HCT116 (cell line): ENCODE measurements at places on chromosomes 1 and 21. TPM values are rescaled to one million over a fixed set of nuclear protein-coding genes. Genes with fewer than 3 reads are reported as not detected.

DNA sequence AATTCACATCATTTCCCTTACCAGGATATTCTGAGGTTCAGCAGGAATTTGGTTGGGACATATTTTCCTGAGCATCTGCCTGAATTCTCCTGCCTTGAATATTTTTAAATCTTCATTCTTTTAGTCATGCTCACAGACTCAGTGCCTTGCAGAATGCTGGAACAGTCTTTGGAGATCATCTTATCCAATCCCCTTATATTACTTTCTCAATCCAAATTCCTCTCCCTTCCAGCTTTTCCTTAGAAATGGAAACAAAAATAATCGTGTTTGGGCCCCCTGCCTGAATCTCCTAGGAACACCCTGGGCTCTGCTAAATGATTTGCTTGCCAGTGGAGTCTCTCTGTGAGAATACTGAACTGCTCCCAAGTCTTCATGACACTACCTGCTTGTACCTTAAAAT lies 38.4 kb downstream of the LHX8 start:
- no peak overlapping the region for H3K27ac ChIP-seq
- H3K4me1 ChIP-seq = no peaks in the 10 kb centered on the region
- no peak for DNase-seq
- no peak overlapping the region for H3K4me3 ChIP-seq

- H3K36me3 ChIP-seq = no peaks in the 10 kb centered on the region
- no peak for DNase-seq
- no peaks in the 10 kb centered on the region for H3K4me1 ChIP-seq
Measured at GRCh38 chr1:60891281-60891680, 191.1 kb upstream of the NFIA start.

DNA sequence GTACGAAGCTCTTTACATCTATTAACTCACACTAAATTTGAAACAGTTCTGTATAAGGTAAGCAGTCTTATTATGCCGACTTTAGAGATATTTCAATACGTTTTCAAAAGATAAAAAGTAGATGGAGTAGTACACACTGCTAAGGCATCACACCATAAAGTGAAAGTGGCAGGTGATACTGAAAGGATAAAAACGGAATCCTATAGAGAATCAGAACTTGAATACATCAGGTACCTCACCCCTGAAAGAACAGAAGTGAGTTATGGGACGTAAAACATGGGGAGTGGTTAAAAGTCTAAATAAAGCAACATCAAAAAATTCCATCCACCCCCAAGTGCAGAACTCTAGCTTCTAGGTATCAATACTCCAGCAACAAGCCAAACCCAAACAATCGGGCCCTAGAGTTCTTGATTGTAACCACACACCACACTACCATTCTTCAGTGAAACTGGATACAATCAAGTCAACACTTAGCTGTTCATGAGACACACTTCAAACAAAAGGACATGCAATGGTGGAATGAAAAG lies 142.6 kb downstream of the SMYD3 start:
- DNase-seq = no peak
- no peaks in the 10 kb centered on the region for H3K27me3 ChIP-seq
- H3K4me3 ChIP-seq = no peak overlapping the region
- H3K27ac ChIP-seq = no peak overlapping the region
- no peaks in the 10 kb centered on the region for H3K4me1 ChIP-seq

DNA sequence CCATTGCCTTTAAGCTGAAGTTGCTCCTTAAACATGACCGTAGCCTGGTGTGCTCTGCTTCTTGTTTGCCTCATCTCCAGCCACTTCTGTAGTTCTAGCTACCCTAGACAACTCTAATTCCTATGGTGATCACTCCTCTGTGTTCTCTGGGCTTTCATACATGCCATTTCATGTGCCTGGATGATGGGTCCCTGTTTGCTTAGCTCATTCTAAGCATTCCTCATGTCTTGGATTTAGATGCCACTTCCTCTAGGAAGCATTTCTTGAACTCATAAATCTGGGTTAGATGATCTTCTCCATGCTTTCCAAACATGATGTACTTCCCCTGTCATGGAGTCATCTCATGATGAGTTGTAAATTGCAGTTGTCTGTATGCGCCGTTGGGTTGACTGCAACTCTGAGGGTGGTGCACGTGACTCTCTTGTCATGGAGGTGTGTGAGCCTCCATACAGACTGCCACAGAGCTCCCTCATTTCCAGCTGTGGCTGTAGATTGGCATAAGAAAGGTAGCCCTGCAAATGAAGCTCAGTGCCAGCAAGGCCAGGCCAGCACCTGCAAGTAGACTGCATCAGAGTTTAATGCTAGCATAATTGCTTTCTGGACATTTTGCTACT lies 77.2 kb downstream of the LAMC1 start:
- DNase-seq = no peak
- H3K4me3 ChIP-seq = no peak overlapping the region
- H3K27me3 ChIP-seq = no peaks in the 10 kb centered on the region
- no peaks in the 10 kb centered on the region for H3K4me1 ChIP-seq

GRCh38 chr1:36638268-36638667 lies 155.6 kb upstream of the CSF3R start:
- no peak for DNase-seq
- H3K27me3 ChIP-seq = peaks cover 5% of the 10 kb centered on the region; the same call in 1 of the 2 replicates
- H3K4me3 ChIP-seq = no peak overlapping the region
- no peaks in the 10 kb centered on the region for H3K4me1 ChIP-seq
- H3K27ac ChIP-seq = no peak overlapping the region

DNA sequence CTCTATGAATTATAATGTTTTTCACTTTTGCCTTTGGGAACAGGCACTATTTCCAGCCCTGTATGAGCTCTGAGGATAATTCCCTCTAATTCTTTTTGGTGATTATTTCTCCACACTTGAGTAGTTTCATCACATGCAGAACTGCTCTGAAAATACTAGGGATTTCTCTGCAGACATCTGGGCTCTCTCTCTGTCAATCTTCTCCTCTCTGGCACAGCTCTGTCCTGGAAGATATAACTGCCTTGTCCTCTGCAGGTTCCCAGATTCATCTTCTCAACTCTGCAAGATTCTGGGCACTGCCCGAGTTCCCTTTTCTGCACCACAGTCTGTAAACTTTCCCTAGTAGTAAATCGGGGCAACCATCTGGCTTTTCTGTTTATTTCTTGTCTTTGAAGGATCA lies 131.3 kb upstream of the FMN2 start:
- H3K4me1 ChIP-seq = no peaks in the 10 kb centered on the region
- H3K4me3 ChIP-seq = no peak overlapping the region
- no peaks in the 10 kb centered on the region for H3K27me3 ChIP-seq
- DNase-seq = no peak
- no peak overlapping the region for H3K27ac ChIP-seq

- H3K4me1 ChIP-seq = no peaks in the 10 kb centered on the region
- DNase-seq = no peak
- no peaks in the 10 kb centered on the region for H3K27me3 ChIP-seq
- no peak overlapping the region for H3K27ac ChIP-seq
- H3K4me3 ChIP-seq = no peak overlapping the region
Measured at GRCh38 chr1:10117865-10118264, 85.1 kb downstream of the UBE4B start.

DNA sequence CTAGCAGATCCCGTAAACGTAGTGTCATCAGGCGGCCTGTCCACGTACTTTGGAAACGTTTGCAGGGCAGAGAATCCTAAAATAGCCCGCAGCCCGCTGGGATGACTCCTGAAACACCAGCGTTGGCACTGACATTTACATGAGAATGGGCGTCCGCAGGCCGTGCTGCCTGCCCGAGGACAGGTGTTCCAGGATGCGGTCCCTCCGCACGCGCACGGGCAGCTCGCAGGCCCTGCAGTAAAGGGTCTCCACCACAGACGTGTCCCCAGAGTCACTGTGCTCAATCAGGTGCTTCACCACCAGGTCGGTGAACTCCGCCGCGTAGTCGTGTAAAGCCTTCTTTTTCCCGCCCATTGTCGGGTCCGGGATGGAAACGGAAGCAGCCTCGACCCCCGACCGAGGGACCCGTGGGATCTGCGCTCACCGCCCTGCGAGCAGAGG lies 5.8 kb upstream of the CCDC27 start:
- H3K4me1 ChIP-seq = no peaks in the 10 kb centered on the region
- H3K27ac ChIP-seq = no peak overlapping the region
- peaks cover 10% of the 10 kb centered on the region for H3K27me3 ChIP-seq
- no peak for DNase-seq

- H3K4me3 ChIP-seq = no peak overlapping the region
- no peaks in the 10 kb centered on the region for H3K4me1 ChIP-seq
- DNase-seq = no peak
- peaks cover 42% of the 10 kb centered on the region for H3K27me3 ChIP-seq
- H3K27ac ChIP-seq = no peak overlapping the region
Measured at GRCh38 chr1:47460456-47460855, 22.6 kb downstream of the FOXD2 start.

GRCh38 chr1:162386292-162387225 lies 5.0 kb downstream of the C1orf226 start:
- H3K4me3 ChIP-seq = no peak overlapping the region
- no peaks in the 10 kb centered on the region for H3K27me3 ChIP-seq
- no peak overlapping the region for H3K27ac ChIP-seq
- DNase-seq = no peak
- H3K36me3 ChIP-seq = no peaks in the 10 kb centered on the region

- no peak overlapping the region for H3K4me3 ChIP-seq
- H3K27me3 ChIP-seq = no peaks in the 10 kb centered on the region
- H3K27ac ChIP-seq = no peak overlapping the region
- no peak for DNase-seq
- H3K36me3 ChIP-seq = 0 out of 2 replicates have a peak, but pooled peaks cover 4% of the 10 kb centered on the region
Measured at GRCh38 chr1:26797627-26798026, 9.9 kb downstream of the PIGV start.

DNA sequence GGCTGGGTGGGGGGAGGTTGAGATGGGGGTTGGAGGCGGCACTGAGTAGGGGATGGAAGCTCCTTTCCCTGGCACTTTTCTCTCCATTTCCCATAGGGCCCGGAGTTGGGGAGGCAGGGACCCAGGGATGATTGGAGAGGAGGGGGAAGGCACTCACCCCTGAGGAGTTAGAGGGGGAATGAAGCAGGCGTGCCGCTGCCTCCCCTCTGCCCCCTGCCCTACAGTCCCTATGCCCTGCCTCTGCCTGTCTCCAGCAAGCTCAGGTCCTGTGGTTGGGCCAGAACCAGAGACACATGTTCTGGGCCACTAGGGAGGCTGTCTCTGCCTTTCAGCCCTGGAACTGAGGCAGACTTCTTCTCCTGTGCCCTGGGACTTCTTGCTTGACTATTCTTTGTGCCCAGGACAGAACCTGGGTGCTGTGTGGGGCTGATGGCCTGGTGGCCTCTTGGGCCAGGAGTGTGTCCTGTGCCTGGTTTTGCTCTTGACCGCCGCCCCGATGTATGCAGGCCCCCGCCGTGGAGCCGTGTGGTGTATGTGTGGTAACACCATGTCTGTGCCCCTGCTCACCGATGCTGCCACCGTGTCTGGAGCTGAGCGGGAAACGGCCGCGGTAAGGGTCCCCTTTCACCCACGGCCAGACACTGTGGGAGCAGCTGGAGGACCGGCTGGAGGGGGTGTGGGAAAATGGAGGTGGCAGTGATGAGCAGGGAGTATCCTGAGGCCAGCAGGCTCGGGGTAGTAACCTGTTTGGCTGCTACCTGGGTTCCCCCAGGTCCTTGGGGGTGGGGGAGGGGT lies 1.4 kb downstream of the LYPLA2 start:
- H3K4me3 ChIP-seq = peak overlapping the region; percentile 95
- H3K27ac ChIP-seq = peak overlapping the region; percentile 79
- DNase-seq = no peak

- H3K27ac ChIP-seq = no peak overlapping the region
- no peak overlapping the region for H3K4me3 ChIP-seq
- H3K36me3 ChIP-seq = peaks cover 2% of the 10 kb centered on the region; the same call in 1 of the 2 replicates
Measured at GRCh38 chr1:9770298-9770697, 53.5 kb downstream of the CLSTN1 start.

- no peak for DNase-seq
- no peaks in the 10 kb centered on the region for H3K27me3 ChIP-seq
- no peak overlapping the region for H3K27ac ChIP-seq
- H3K36me3 ChIP-seq = no peaks in the 10 kb centered on the region
Measured at GRCh38 chr1:214289574-214290272, 8.8 kb downstream of the SMYD2 start.

DNA sequence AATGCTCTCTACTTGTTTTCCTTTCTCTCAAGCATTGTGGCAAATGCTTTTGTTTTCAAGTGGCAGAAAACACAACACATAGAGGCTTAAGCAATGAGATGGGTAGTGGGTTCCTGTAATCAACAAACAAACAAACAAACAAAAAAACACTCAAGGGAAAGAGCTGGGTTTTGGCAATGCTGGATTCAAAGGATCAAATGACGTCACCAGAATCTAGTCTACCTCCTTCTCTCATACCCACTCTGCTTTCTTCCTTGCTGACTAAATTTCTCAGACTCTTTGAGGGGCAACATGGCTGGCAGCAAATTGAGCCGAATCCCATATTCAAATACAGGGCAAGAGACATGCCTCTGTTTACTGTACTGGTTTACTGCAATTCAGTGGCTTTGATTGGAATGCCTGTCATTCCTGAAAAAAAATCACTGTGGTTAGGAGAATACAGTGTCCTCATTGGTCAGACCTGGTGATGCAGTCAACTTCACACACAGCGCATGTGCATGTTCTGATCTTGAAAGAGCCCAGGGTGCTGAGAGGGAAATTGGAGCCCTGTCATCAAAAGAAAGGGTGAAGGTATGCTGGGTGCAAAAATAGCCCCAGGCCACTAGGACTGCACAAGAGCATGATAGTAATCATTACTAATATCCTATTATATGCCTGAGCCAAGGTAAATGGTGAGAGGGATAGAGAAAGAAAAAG lies 356.2 kb downstream of the KCTD3 start:
- no peaks in the 10 kb centered on the region for H3K4me1 ChIP-seq
- H3K4me3 ChIP-seq = no peak overlapping the region
- no peak overlapping the region for H3K27ac ChIP-seq

GRCh38 chr1:174023440-174023839 lies 1.3 kb upstream of the RC3H1 start:
- H3K4me3 ChIP-seq = no peak overlapping the region
- DNase-seq = peak; percentile 50
- H3K27ac ChIP-seq = no peak overlapping the region
- H3K4me1 ChIP-seq = peaks cover 27% of the 10 kb centered on the region

Gene C8B
- total RNA-seq = 0.10 TPM

Gene CCDC28B
- 5.9 TPM for total RNA-seq

Gene FOXD3
- 0.17 TPM for total RNA-seq

Gene GBP5
- 0.17 TPM for total RNA-seq

Gene ENO1
- 2,334 TPM for total RNA-seq

Gene CNR2
- total RNA-seq = 0.05 TPM

Gene DISC1
- total RNA-seq = 1.8 TPM

Gene PTCH2
- total RNA-seq = 1.3 TPM

Gene IFI44L
- 0.10 TPM for total RNA-seq

Gene CRYAA
- total RNA-seq = not detected

Gene SMIM34
- not detected for total RNA-seq

Gene CLCA1
- total RNA-seq = 0.12 TPM

Gene WDR77
- 42.5 TPM for total RNA-seq
